Fibroblast of villous mesenchyme (primary cell): ENCODE measurements at places on chromosomes 7 and 10. TPM values are rescaled to one million over a fixed set of nuclear protein-coding genes. Genes with fewer than 3 reads are reported as not detected.

DNA sequence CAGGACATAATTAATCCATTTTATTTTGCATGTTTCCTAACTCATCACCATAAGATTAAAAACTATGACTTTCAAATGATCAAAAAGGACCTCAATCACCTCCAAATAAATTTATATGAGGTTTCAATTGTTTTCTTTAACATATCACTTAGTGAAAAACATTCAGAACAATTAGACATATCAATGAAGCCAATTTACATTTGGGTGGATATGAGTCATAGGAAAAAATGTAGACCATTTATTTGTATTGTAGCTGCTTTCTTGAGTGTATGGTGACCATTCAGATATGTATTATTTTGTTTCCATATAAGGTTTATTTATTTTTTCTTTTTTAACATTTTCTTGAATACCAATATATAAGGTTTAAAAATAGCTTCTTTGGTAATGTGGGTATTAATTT lies 13.3 kb upstream of the EXOC6 start:
- no peak for DNase-seq

GRCh38 chr7:143229054-143229790 lies 7.4 kb downstream of the TAS2R40 start:
- no peak for DNase-seq

GRCh38 chr10:77771450-77771849 lies 133.8 kb upstream of the KCNMA1 start:
- DNase-seq = no peak

DNA sequence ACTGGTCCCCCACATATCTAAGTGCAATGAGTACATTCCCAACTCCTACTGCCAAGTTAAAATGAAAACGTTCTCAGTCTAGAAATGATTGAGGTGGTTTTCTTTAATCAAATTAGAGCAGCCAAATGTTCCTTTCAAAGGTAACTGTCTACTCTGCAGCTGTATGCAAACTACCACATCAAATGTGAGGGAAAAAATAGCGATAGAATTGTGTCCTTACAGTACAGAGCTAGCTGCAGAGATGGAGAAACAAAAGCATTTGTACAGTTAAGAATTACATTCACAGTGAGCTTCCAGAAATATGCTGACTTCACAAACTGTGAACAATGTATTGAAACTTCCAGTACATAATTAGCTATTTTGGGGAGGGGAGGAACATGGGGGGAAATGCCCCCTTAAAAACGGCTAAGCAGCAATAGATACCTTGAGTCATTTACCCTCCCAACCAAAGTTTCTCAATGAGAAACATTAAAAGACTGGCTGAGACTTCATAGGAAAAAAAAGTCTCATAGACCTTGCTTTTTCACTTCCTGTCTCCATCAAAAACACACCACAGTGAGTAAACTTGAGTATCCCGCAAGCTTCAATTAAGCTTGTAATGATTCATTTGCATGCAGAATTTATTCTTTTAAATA lies 22.9 kb downstream of the CDK6 start:
- DNase-seq = peak; percentile 15

GRCh38 chr7:137007001-137007694 lies 138.7 kb downstream of the CHRM2 start:
- DNase-seq = peak; percentile 89

GRCh38 chr10:109328001-109328400 lies 595.3 kb downstream of the XPNPEP1 start:
- DNase-seq = no peak

- peak; percentile 82 for DNase-seq
Observed at GRCh38 chr7:45921699-45922519, 837 bp upstream of the IGFBP3 start.

DNA sequence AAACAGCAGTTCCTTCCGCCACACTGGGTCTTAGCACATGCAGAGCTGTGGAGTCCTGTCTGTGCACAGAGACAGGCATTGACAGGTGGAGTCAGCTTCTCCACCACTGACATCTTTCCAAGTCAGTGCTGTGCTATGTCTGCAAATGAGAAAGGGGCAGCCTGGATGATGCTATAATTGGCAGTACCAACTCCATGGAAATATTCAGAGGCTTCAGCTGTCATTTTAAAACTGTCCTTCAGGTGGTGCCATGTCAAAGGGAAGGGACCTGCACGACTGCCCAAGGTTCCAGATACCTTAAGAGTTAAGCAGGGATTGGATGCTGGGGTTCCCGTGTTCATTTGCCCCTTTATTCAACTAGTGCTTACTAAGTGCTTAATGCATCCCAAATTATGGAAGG lies 258.0 kb upstream of the PRKCQ start:
- DNase-seq = no peak

DNA sequence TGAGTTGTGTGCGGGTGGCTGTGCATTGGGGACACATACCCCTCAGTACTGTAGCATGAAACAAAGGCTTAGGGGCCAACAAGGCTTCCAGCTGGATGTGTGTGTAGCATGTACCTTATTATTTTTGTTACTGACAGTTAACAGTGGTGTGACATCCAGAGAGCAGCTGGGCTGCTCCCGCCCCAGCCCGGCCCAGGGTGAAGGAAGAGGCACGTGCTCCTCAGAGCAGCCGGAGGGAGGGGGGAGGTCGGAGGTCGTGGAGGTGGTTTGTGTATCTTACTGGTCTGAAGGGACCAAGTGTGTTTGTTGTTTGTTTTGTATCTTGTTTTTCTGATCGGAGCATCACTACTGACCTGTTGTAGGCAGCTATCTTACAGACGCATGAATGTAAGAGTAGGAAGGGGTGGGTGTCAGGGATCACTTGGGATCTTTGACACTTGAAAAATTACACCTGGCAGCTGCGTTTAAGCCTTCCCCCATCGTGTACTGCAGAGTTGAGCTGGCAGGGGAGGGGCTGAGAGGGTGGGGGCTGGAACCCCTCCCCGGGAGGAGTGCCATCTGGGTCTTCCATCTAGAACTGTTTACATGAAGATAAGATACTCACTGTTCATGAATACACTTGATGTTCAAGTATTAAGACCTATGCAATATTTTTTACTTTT lies 1.8 kb downstream of the DDIT4 start:
- DNase-seq = peak; percentile 61

DNA sequence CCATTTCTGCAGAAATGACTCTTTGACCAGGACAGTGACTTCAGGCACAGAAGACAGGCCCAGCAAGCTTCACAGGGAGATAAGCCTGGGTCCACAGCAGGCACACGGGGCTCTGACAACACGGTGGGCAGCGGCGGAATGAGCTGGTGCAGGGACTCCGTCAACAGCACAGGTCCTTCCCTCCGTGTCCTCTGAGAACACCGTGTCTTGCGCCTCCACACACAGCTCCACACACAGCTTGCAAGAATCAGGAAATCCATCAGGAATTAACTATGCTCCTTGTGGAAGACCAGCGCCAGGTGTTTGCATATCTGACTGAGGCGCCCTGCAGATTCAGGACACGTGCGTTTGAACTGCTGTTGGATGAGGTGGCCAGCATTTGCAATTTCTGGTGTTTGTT lies 39.6 kb downstream of the TCERG1L start:
- no peak for DNase-seq

GRCh38 chr10:16867556-16867955 lies 50.3 kb upstream of the RSU1 start:
- peak; percentile 21 for DNase-seq

- no peak for DNase-seq
Observed at GRCh38 chr7:20107582-20107981, 109.6 kb downstream of the MACC1 start.

GRCh38 chr10:131795761-131796160 lies 105.0 kb upstream of the PPP2R2D start:
- DNase-seq = no peak

- DNase-seq = no peak
Observed at GRCh38 chr10:95792211-95792780, 36.3 kb downstream of the ENTPD1 start.

DNA sequence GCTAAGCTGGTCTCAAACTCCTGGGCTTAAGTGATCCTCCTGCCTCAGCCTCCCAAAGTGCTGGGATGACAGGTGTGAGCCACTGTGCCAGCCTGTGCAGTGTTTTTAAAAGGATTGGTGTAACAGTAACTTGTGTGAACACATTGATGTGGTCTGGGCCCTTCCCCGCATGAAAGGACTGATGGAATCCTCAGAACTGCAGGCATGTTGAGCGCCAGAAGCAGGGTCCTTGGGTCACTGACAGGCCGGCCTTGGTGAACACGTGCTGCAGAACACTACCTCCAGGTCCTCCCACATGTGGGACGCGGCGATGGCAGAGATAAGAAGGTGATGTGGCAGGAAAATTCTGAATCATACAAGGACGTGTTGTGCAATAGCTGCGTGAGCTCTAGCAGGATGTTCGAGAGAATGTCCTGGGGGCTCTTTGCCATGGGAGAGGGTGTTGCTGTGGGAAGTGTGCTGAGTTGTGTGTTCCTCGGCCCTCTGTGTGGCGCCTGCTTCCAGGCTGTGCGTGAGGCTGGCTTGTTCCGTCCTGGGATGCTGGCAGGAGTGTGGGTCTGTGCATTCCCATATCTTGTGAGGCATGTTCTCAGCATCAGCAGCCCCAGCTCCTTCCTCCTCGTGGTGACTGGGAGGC lies 68.2 kb downstream of the DNAJB6 start:
- DNase-seq = peak; percentile 99

DNA sequence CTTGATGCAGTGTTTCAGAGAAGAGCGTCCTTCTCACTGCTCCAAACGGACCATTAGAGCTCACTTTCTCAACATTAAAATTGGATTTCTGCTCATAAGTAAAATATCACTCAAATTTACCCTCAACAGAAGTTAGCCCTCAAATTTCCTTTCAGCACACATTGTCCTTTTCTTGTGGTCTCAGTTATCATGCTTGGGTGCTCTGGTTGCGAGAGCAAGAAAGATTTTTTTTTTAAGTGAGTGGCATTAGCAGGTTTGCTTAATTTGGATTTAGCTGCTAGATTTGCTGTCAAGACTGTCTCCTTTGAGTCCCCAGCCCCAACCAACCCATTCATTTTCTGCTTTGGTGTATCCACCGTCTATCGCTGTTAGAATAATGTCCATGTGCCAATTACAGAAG lies 2.6 kb upstream of the CH25H start:
- DNase-seq = no peak

GRCh38 chr10:52639652-52640051 lies 132.9 kb downstream of the MBL2 start:
- DNase-seq = no peak

DNA sequence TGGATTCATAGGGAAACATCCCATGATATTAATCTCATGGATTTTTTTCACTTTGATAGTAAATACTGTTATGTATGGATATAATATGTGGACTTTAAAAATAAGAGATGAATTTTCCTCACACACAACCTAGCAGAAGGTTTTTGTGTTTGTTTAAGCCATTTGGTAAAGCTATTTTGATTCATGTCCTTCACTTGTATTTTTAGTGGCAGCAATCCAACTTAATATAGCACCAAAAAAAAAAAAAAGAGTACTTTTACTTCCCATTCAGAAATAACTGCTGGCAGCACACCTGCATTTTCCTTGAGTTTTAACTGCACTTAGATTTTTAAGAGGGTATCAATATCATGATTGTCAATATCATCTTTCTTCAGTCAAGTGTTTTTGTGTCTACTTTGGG lies 60.0 kb downstream of the MCMBP start:
- DNase-seq = no peak

- no peak for DNase-seq
Observed at GRCh38 chr10:114593240-114593792, 64.8 kb downstream of the ABLIM1 start.

GRCh38 chr10:130455111-130455695 lies 319.0 kb downstream of the GLRX3 start:
- no peak for DNase-seq

GRCh38 chr10:90920986-90921666 lies at the start of gene ANKRD1:
TSS of gene ANKRD1 (minus strand) at chr10:90921087. CDS start at chr10:90921027, 60 bp downstream.
- DNase-seq = peak; percentile 61

DNA sequence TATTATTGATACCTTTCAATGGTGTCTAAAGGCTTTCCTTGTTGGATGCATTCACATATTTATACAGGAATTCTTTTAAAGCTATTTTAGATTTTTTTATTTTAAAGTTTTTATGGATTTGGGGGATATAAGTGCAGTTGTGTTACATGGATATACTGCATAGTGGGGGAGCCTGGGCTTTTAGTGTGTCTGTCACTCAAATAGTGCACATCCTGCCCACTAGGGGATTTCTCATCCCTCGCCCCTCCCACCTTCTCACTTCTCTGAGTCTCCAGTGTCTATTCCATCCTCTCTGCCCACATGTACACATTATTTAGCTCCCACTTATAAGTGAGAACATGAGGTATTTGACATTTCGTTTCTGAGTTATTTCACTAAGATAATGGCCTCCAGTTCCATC lies 154.0 kb upstream of the MKI67 start:
- DNase-seq = no peak

GRCh38 chr10:70684839-70685454 lies 12.6 kb downstream of the ADAMTS14 start:
- DNase-seq = no peak

DNA sequence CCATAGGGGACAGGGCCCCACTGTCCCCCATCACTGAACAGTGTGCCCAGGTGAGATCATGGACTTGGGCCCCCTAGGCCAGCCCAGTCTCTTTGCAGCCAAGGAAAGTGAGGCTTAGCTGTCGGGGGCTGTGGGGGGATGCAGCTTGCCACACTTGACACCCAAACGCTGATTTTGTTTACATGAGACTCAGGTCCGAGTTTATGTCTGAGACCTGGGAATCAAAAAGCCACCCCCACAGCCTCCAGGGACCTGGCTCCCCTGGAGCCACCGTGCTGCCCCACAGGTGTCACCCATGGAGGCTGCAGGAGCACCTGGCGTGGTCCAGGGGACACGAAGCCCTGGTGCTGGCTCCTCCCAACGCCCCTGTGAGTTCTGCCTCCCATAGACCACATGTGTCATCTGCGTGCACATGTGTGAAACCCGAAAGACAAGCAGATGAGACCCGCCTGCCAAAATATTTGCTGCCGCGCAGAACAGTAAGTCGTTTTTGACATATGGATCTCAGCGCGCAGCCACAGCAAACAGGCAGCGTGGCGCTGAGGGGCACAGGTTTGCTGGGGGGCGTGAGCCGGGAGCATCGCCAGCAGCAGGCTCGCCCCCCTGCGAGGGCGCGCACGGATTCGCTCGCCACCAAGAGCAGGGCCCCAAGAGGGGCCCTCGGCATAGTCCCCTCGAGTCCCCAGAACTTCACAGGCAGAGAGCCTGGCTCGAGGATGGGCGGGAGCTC lies 112.3 kb downstream of the LHPP start:
- no peak for DNase-seq

GRCh38 chr10:30006410-30006809 lies 53.0 kb downstream of the JCAD start:
- no peak for DNase-seq

GRCh38 chr7:50556247-50556991 lies 8.8 kb downstream of the DDC start:
- DNase-seq = peak; percentile 40

The VSIR gene
- total RNA-seq = 26.1 and 57.4 TPM in 2 replicates

The HMX2 gene
- total RNA-seq = not detected in 2 replicates

The OPN1SW gene
- total RNA-seq = not detected in 2 replicates

The CCNJ gene
- total RNA-seq = 5.8 and 7.8 TPM in 2 replicates

The MDFIC gene
- total RNA-seq = 28.3 and 39.3 TPM in 2 replicates

The AASS gene
- total RNA-seq = 36.4 and 63.0 TPM in 2 replicates

The ANK3 gene
- 1.3 and 5.8 TPM in 2 replicates for total RNA-seq

The ANKRD30A gene
- 0.97 and 1.7 TPM in 2 replicates for total RNA-seq

The DDX50 gene
- total RNA-seq = 35.8 and 61.7 TPM in 2 replicates

The FAM180A gene
- 2.9 and 3.0 TPM in 2 replicates for total RNA-seq

The HTR5A gene
- not detected in 2 replicates for total RNA-seq

The TRAPPC14 gene
- 11.9 and 14.2 TPM in 2 replicates for total RNA-seq

The VSTM2A gene
- total RNA-seq = not detected in 2 replicates

The ADK gene
- 41.6 and 57.9 TPM in 2 replicates for total RNA-seq

The CALHM3 gene
- total RNA-seq = under 0.01 TPM in 2 replicates

The SAMD9L gene
- total RNA-seq = 18.0 and 40.6 TPM in 2 replicates

The SFTPA2 gene
- total RNA-seq = not detected in 2 replicates
